ENCODE measurements at places on chromosomes 1 and 21. TPM values are rescaled to one million over a fixed set of nuclear protein-coding genes. Genes with fewer than 3 reads are reported as not detected.
A peak's percentile ranks its signal among the peaks of the same experiment; 100 is the strongest.

Gene HSD3B1
- not detected for total RNA-seq

Gene OR2L8
- not detected for total RNA-seq

Gene KLHDC7A
- total RNA-seq, result not detected

Gene LAD1
- 0.16 TPM for total RNA-seq

Gene ATP1A2
- total RNA-seq, result 8.2 TPM

Gene LAPTM5
- not detected for total RNA-seq

Gene SMCP
- total RNA-seq, result not detected

Gene TNFSF4
- 0.57 TPM for total RNA-seq

GRCh38 chr1:195328102-195328501, 1280.1 kb downstream of the KCNT2 start:
- no peaks in the 10 kb centered on the region for H3K27me3 ChIP-seq
- no peak overlapping the region for H3K27ac ChIP-seq
- no peaks in the 10 kb centered on the region for H3K36me3 ChIP-seq
- H3K4me1 ChIP-seq, result peaks cover 8% of the 10 kb centered on the region

GRCh38 chr1:86296305-86297205, 99.6 kb downstream of the ODF2L start:
- H3K4me1 ChIP-seq, result no peaks in the 10 kb centered on the region
- peaks cover 36% of the 10 kb centered on the region for H3K27me3 ChIP-seq
- H3K36me3 ChIP-seq, result no peaks in the 10 kb centered on the region
- no peak for DNase-seq
- no peak overlapping the region for H3K27ac ChIP-seq
- H3K4me3 ChIP-seq, result no peak overlapping the region

DNA sequence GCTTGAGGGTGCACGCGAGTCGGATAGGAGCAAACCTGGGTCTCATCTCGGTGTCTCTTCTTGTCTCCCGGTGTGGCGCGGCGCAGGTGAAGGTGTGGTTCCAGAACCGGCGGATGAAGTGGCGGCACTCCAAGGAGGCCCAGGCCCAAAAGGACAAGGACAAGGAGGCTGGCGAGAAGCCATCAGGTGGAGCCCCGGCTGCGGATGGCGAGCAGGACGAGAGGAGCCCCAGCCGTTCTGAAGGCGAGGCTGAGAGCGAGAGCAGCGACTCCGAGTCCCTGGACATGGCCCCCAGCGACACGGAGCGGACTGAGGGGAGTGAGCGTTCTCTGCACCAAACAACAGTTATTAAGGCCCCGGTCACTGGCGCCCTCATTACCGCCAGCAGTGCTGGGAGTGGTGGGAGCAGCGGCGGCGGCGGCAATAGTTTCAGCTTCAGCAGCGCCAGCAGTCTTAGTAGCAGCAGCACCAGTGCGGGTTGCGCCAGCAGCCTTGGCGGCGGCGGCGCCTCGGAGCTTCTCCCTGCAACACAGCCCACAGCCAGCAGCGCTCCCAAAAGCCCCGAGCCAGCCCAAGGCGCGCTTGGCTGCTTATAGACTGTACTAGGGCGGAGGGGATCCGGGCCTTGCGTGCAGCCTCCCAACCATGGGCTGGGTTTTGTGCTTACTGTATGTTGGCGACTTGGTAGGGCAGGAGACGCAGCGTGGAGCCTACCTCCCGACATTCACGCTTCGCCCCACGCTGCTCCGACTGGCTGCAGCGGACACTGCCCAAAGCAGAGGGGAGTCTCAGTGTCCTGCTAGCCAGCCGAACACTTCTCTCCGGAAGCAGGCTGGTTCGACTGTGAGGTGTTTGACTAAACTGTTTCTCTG, 5.1 kb downstream of the HLX start:
- peaks cover 92% of the 10 kb centered on the region for H3K27me3 ChIP-seq
- no peak overlapping the region for H3K27ac ChIP-seq
- peaks cover 34% of the 10 kb centered on the region for H3K4me1 ChIP-seq
- DNase-seq, result no peak

GRCh38 chr1:156748670-156749418, 2.6 kb downstream of the HDGF start:
- H3K27ac ChIP-seq, result peak overlapping the region; percentile 100
- H3K4me1 ChIP-seq, result peaks cover 67% of the 10 kb centered on the region
- H3K27me3 ChIP-seq, result no peaks in the 10 kb centered on the region

DNA sequence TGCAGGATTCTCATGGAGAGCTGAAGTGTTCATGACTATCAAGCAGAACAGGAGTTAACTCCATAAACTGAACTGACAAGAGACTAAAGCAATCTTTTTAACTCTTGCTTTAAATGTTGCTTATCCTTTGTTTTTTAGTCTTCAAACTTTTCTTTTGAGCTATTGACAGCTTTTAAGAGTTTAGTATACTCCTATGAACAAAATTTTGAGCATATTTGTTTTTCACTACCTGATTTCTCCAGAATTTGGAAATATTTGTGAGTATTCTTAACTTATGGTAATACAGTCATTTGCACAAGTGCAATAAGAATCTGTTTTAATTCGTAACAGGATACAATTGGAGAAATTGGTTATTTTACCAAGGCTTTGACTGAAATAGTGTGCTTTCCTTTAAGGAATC, 7.2 kb downstream of the DNAI4 start:
- H3K27me3 ChIP-seq, result no peaks in the 10 kb centered on the region
- H3K27ac ChIP-seq, result no peak overlapping the region
- no peaks in the 10 kb centered on the region for H3K4me1 ChIP-seq
- no peak for DNase-seq

- H3K4me3 ChIP-seq, result no peak overlapping the region
- H3K4me1 ChIP-seq, result no peaks in the 10 kb centered on the region
- H3K36me3 ChIP-seq, result no peaks in the 10 kb centered on the region
- peaks cover 20% of the 10 kb centered on the region for H3K27me3 ChIP-seq
- DNase-seq, result no peak
- no peak overlapping the region for H3K27ac ChIP-seq
These were observed 137.7 kb upstream of the SMYD2 start for GRCh38 chr1:214143006-214143992.

GRCh38 chr1:67647036-67647798, 37.8 kb upstream of the GADD45A start:
- no peak for DNase-seq
- H3K36me3 ChIP-seq, result no peaks in the 10 kb centered on the region
- H3K4me1 ChIP-seq, result no peaks in the 10 kb centered on the region

GRCh38 chr1:227225715-227226346, 92.5 kb downstream of the CDC42BPA start:
- H3K27ac ChIP-seq, result peak overlapping the region; percentile 54
- H3K27me3 ChIP-seq, result no peaks in the 10 kb centered on the region
- H3K4me3 ChIP-seq, result no peak overlapping the region
- H3K36me3 ChIP-seq, result peaks cover 4% of the 10 kb centered on the region
- peaks cover 25% of the 10 kb centered on the region for H3K4me1 ChIP-seq

GRCh38 chr21:45192332-45192731, 95.4 kb downstream of the POFUT2 start:
- H3K27me3 ChIP-seq, result no peaks in the 10 kb centered on the region
- H3K4me3 ChIP-seq, result no peak overlapping the region
- H3K4me1 ChIP-seq, result no peaks in the 10 kb centered on the region
- no peak for DNase-seq
- no peak overlapping the region for H3K27ac ChIP-seq
- peaks cover 85% of the 10 kb centered on the region for H3K36me3 ChIP-seq
